ENCODE measurements at places on chromosomes 12 and 14. TPM values are rescaled to one million over a fixed set of nuclear protein-coding genes. Genes with fewer than 3 reads are reported as not detected.

Gene XRCC3
- 11.9 TPM for total RNA-seq

Gene OR4E2
- total RNA-seq: not detected

- H3K4me3 ChIP-seq: no peak overlapping the region
- no peak overlapping the region for H3K27ac ChIP-seq
- H3K4me1 ChIP-seq: no peaks in the 10 kb centered on the region
- peak; percentile 90 for DNase-seq
- H3K36me3 ChIP-seq: no peaks in the 10 kb centered on the region
Measured at GRCh38 chr12:106223485-106224354, 24.1 kb downstream of the CKAP4 start.

- H3K27ac ChIP-seq: no peak overlapping the region
- H3K4me3 ChIP-seq: no peak overlapping the region
- no peaks in the 10 kb centered on the region for H3K27me3 ChIP-seq
- no peaks in the 10 kb centered on the region for H3K36me3 ChIP-seq
Measured at GRCh38 chr12:116429826-116430360, 129.3 kb upstream of the MAP1LC3B2 start.

DNA sequence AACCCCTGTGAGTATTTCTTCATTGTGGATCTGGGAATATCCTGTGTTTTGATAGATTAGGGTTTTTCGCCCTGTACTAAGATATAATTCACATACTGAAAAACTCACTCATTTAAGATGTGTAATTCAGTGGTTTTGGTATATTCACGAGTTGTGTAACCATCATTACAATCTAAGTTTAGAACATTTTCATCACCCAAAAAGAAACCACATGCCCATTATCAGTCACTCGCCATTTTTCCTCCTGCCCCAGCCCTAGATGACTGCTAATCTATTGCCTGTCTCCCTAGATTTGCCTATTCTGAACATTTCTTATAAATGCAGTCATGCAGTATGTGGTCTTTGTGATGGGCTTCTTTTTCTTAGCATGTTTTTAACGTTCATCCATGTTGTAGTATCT is 67.9 kb upstream of the ATF1 start:
- H3K36me3 ChIP-seq: peaks cover 100% of the 10 kb centered on the region
- H3K4me3 ChIP-seq: no peak overlapping the region
- no peak overlapping the region for H3K27ac ChIP-seq
- no peak for DNase-seq
- no peaks in the 10 kb centered on the region for H3K27me3 ChIP-seq

Measured in spleen (tissue), 13 donors.